Natural killer cell treated with Interleukin-12 subunit alpha and Interleukin-12 subunit beta and Interleukin-15 and Interleukin-18, amount 100 ng/mL, for 72 hours (primary cell): ENCODE measurements at places on chromosomes 4 and X. TPM values are rescaled to one million over a fixed set of nuclear protein-coding genes. Genes with fewer than 3 reads are reported as not detected.

- H3K36me3 ChIP-seq: no peaks in the 10 kb centered on the region
- no peak overlapping the region for H3K27ac ChIP-seq
- H3K4me3 ChIP-seq: no peak overlapping the region
- H3K4me1 ChIP-seq: no peaks in the 10 kb centered on the region
Observed at GRCh38 chrX:74814681-74815080, 110.6 kb downstream of the NEXMIF start.

GRCh38 chr4:81919223-81919622 lies 447.5 kb upstream of the RASGEF1B start:
- H3K27ac ChIP-seq: no peak overlapping the region
- H3K4me1 ChIP-seq: no peaks in the 10 kb centered on the region
- no peak for DNase-seq
- H3K36me3 ChIP-seq: no peaks in the 10 kb centered on the region

DNA sequence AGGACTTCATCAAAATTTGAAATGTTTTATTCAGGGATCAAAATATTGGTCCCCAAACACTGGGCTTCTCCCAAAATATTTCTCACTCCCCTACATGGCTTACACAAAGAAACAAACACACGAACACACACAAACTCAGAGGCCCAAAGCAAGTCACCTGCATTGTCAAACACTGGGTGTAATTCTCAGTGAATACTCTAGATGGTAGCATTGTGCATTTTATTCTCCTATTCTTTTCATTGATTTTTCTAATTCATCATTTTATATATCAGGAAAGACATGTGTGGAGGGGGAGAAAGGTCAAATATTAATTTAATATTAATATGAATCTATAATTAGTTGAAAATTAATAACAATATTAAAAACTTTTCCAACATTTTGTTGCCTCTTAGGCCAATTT lies 72.3 kb upstream of the TNMD start:
- DNase-seq: no peak
- H3K36me3 ChIP-seq: no peaks in the 10 kb centered on the region
- H3K27ac ChIP-seq: no peak overlapping the region
- H3K4me1 ChIP-seq: no peaks in the 10 kb centered on the region
- no peak overlapping the region for H3K4me3 ChIP-seq
- H3K27me3 ChIP-seq: peaks cover 10% of the 10 kb centered on the region

- H3K27me3 ChIP-seq: peaks cover 20% of the 10 kb centered on the region
- no peaks in the 10 kb centered on the region for H3K36me3 ChIP-seq
- no peak overlapping the region for H3K4me3 ChIP-seq
- H3K27ac ChIP-seq: no peak overlapping the region
- DNase-seq: no peak
Observed at GRCh38 chrX:40152173-40152711, 54.5 kb upstream of the BCOR start.

Gene CT47B1
- not detected for total RNA-seq

Gene MTM1
- total RNA-seq: 10.8 TPM

Gene ADRA2C
- not detected for total RNA-seq

Gene STK32B
- not detected for total RNA-seq

Gene MAMLD1
- 2.0 TPM for total RNA-seq

Gene SASH3
- 243 TPM for total RNA-seq
